Ascending aorta (tissue), 2 donors: ENCODE measurements at places on chromosomes 6 and 20. TPM values are rescaled to one million over a fixed set of nuclear protein-coding genes. Genes with fewer than 3 reads are reported as not detected.

The CALHM6 gene
- total RNA-seq, result not detected

The MOCS1 gene
- total RNA-seq, result 45.4 TPM

The CLDN20 gene
- total RNA-seq, result not detected

The ARMH2 gene
- total RNA-seq, result not detected

- no peak overlapping the region for H3K4me3 ChIP-seq
- no peak overlapping the region for H3K27ac ChIP-seq
- DNase-seq, result no peak
- H3K36me3 ChIP-seq, result peaks cover 8% of the 10 kb centered on the region
- peaks cover 9% of the 10 kb centered on the region for H3K4me1 ChIP-seq
These were observed 30.4 kb downstream of the SENP6 start for GRCh38 chr6:75631859-75632635.

DNA sequence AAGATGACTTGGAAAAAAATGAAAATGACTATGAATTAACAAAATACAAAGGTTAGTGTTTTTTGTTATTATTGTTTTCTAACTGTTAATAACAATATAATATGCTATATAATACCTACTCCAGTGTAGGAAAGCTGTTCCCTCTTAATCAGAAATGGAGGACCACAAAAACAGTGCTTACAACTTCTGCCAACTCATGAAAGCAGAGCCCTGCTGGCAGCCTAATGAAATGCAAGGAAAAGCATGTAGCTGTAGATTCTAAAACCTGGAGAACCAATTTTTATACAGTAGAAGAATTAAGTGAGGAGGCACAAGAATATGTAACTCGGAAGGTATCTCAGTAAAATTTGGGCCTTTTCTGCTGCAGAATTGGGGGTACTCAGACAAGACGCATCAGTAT, 29.4 kb downstream of the PHIP start:
- H3K27ac ChIP-seq, result no peak overlapping the region
- peaks cover 19% of the 10 kb centered on the region for H3K36me3 ChIP-seq
- H3K4me1 ChIP-seq, result no peaks in the 10 kb centered on the region
- H3K4me3 ChIP-seq, result no peak overlapping the region
- H3K27me3 ChIP-seq, result no peaks in the 10 kb centered on the region

DNA sequence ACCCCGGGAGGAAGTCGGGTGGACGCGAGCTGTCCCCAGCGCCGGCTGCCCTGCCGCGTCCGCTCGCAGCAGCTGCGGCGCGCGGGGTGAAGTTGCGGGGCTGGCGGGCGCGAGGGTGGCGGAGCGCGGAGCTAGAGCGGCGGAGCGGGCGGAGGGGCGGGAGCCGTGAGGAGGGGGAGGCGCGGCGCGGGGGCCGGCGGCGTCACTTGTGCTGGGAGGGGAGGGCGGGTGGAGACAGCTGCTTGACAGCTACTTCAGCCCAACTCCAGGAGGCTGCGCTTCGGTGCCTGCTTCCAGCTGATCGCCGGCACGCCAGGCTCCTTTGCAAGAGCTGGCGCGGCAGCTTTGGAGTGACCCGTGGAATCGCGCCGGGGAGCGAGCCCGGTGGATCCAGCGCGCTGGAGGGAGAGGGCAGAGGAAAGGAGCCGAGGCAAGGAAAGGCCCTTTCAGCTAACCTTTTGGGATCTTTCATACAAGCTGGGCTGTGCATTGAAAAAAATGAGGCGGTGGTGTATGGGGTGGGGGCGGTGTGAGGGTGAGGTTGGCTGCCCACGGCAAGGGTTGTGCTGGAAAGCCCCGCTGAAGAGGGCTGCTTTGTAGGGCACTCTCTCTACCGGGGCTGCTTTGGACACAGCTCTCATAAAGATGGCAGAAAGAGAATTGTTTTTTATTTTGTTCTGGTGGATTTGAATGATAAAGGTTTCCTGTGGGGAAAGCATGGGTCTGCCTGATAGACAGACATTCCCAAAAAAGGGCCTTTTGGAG, 24.6 kb downstream of the RIPOR2 start:
- no peak for DNase-seq
- H3K36me3 ChIP-seq, result no peaks in the 10 kb centered on the region
- H3K27me3 ChIP-seq, result no peaks in the 10 kb centered on the region

DNA sequence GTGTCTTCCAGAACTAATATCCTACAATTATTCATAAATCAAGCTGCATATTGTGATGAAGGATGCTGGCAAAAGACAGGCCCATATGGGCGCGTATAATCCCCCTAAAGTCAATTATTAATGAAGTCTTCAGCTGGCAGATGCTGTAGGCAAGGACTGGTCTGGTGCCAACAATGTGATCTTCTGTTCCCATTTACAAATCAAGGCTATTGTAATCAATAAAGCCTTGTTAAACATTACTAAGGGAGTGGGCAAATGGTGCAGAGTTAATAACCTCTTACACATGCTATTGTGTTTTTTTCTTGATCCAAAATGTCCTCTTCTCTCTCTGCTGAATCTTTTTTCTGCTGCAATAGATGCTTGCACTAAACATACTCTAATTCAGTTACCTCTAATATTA, 119.0 kb downstream of the ALDH8A1 start:
- H3K36me3 ChIP-seq, result no peaks in the 10 kb centered on the region
- no peak overlapping the region for H3K4me3 ChIP-seq
- no peaks in the 10 kb centered on the region for H3K27me3 ChIP-seq
- peak; percentile 25 for DNase-seq

- DNase-seq, result no peak
- H3K27me3 ChIP-seq, result no peaks in the 10 kb centered on the region
- H3K4me1 ChIP-seq, result no peaks in the 10 kb centered on the region
- no peaks in the 10 kb centered on the region for H3K36me3 ChIP-seq
These were observed 27.6 kb upstream of the EPB41L1 start for GRCh38 chr20:36126836-36127527.

DNA sequence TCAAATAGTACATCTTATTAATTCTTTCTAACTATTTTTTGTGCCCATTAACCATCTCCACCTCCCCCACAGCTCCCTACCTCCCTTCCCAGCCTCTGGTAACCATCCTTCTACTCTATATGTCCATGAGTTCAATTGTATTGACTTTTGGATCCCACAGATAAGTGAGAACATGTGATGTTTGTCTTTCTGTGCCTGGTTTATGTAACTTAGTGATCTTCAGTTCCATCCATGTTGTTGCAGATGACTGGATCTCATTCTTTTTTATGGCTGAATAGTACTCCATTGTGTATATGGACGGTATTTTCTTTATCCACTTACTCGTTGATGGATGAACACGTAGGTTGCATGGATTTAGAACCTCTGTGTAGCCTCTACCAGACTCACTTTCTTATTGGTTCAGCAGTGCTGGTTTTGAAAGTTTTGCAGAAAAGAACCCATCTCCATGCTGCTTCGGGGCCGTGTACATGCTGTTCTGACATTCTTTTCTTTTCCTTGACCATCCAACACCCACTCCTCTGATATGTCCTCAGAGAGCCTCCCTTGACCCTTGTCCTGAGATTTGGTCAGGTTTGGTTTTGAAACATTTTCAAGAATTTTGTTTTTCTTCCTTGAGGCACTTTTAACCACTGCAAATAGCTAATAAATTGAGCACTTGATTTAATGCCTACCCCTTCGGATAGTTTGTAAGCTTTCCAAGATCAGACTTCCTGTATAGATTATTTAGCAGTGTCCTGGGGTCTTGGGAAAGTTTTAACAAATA, 231.2 kb upstream of the ZFP64 start:
- no peaks in the 10 kb centered on the region for H3K4me1 ChIP-seq
- H3K27ac ChIP-seq, result no peak overlapping the region
- no peak for DNase-seq
- H3K36me3 ChIP-seq, result no peaks in the 10 kb centered on the region
- no peak overlapping the region for H3K4me3 ChIP-seq
- no peaks in the 10 kb centered on the region for H3K27me3 ChIP-seq

DNA sequence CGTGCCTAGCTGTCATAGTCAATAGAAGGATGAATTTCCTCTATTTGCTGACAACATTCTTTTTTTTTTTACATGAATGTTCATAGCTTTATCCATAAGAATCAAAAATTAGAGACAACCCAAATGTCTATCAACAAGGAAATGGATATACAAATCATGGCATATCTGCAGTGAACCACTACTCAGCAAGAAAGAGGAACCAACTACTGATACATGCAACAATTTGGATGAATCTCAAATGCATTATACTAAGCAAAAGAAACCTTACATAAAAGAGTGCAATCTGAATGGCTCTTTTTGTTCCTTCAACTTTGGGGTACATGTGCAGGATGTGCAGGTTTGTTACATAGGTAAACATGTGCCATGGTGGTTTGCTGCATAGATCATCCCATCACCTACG, 17.7 kb upstream of the MCM9 start:
- no peaks in the 10 kb centered on the region for H3K4me1 ChIP-seq
- no peak overlapping the region for H3K27ac ChIP-seq
- H3K27me3 ChIP-seq, result no peaks in the 10 kb centered on the region
- no peak overlapping the region for H3K4me3 ChIP-seq

DNA sequence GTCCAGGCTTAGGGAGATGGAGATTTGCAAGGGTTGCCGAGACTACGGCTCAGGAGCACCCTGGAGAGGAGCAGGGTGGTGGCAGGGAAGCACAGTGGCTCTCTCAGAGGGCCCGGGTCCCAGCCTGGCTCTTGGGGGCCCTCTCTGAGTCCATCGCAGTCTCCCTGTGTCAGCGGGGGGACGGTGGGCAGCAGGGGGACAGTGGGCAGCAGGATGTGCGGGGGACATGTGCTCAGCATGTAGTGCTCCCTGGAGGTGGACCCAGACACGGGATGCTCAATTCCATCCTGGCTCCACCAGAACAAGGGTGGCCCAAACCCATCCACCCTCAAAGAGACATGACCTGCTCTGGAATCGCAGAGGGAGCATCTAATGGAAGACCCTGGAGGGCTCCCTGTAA, 43.0 kb upstream of the ZBP1 start:
- peak overlapping the region; percentile 5 for H3K4me3 ChIP-seq
- H3K36me3 ChIP-seq, result peaks cover 11% of the 10 kb centered on the region
- no peaks in the 10 kb centered on the region for H3K27me3 ChIP-seq

GRCh38 chr20:18258126-18258860, 30.0 kb upstream of the ZNF133 start:
- H3K27me3 ChIP-seq, result no peaks in the 10 kb centered on the region
- DNase-seq, result no peak
- H3K4me1 ChIP-seq, result no peaks in the 10 kb centered on the region
- H3K36me3 ChIP-seq, result no peaks in the 10 kb centered on the region

DNA sequence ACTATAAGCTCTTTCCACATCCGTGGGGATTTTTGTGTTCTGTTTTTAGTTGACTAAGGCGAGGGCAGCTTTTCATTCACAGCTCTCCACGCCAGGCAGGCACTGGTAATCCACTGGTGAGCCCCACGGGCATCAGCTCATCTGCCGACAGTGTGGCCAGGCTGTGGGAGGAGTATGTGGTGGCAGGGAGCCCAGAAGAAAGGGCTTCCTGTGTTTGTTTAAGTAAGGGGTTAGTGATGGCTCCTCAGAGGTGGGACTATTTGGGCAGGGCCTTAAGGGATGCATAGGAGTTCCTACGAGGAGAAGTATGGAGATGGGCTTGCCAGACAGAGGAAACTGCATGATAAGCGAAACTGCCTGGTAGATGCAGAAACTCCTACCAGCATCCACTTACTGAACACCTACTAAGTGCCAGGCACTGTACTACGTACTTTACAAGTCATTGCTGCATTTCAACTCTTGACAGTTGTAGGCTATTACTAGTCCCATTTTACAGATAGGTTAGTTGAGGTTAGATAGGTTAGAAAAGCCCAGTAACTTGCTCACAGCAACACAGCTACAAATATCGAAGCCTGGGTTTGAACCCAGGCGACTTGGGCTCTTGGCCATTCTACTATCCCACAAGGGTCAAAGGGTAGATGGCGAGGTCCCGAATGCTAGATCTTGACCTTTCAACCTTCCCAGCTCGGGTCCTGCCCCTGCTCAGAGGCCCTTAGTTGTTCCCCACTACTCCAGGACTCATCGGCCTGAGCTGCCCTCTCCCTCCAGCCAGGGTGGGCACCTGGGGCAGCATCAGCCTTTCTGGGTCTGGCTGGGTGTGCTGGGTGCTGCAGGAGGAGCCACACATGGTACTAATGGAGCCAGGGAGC, 55.1 kb downstream of the CEBPB start:
- H3K27ac ChIP-seq, result no peak overlapping the region
- DNase-seq, result no peak
- H3K36me3 ChIP-seq, result no peaks in the 10 kb centered on the region
- no peaks in the 10 kb centered on the region for H3K27me3 ChIP-seq

DNA sequence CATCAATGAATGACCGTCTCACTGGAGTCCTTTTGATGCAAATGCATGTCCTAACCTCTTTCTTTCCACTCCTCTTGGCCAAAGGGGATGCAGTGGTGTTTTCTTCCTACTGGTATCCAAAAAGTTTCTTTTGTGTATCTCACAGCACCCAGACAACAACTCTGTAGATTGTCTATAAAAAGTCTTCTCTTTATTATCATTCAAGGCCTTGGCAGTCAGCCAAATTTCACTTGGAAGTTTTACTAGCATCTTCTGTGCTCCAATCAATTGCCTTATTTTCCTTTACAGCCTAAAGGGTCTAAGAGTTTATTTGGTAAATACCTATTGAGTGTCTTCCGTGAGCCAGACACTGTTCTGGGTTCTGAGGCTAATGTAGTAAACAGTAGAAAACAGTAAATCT, 150.2 kb upstream of the RNF217 start:
- no peak overlapping the region for H3K27ac ChIP-seq
- no peaks in the 10 kb centered on the region for H3K36me3 ChIP-seq
- H3K4me3 ChIP-seq, result no peak overlapping the region
- DNase-seq, result no peak
- H3K4me1 ChIP-seq, result no peaks in the 10 kb centered on the region
- no peaks in the 10 kb centered on the region for H3K27me3 ChIP-seq

GRCh38 chr6:7111095-7111690, 3.4 kb downstream of the RREB1 start:
- DNase-seq, result no peak
- H3K27me3 ChIP-seq, result no peaks in the 10 kb centered on the region
- H3K27ac ChIP-seq, result no peak overlapping the region
- no peaks in the 10 kb centered on the region for H3K4me1 ChIP-seq

DNA sequence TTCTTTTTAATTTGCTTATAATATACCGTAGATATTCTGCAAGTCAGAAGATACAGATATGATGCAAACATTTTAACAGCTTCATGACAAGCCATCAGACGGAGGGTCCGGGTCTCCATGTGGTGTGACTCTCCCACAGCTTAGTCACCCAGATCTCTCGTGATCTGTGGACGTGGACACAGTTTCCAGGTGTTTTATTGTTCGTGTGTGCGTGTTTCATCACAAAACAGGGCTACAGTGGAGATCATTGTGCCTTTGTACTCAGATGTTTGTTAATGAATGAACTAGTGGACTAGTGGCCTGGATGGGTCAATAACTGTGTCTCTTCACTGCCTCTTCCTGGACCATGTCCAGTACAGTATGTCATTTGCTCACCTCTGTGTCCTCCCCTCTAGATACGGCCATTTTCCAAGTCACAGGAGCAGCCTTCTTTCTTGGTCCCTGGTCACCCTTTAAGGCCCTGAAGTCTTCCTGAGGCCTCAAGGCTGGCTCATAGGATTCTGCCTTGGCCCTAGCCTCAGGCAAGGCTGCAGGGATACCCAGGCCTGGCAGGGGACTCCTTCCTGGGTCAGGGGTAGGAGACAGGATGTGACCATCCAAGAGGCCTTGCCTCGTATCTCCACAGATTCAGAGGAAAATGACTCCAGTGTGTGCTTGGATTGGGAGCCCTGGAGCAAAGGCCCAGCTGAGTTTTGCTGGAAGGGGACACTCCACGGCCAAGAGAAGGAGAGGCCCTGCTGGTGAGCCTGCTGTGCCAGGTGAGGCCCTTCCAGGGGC, 4.6 kb downstream of the ADIG start:
- no peak overlapping the region for H3K27ac ChIP-seq
- no peaks in the 10 kb centered on the region for H3K36me3 ChIP-seq
- H3K27me3 ChIP-seq, result no peaks in the 10 kb centered on the region

- no peak overlapping the region for H3K27ac ChIP-seq
- no peaks in the 10 kb centered on the region for H3K4me1 ChIP-seq
These were observed 220.1 kb upstream of the DTNBP1 start for GRCh38 chr6:15882915-15883314.
